ENCODE measurements at places on chromosomes 5 and 9.

GRCh38 chr5:93583768-93584595 is 960 bp downstream of the NR2F1 start:
- no peak for DNase-seq

- no peak for DNase-seq
These were observed 141.1 kb upstream of the TARS1 start for GRCh38 chr5:33299621-33300208.

DNA sequence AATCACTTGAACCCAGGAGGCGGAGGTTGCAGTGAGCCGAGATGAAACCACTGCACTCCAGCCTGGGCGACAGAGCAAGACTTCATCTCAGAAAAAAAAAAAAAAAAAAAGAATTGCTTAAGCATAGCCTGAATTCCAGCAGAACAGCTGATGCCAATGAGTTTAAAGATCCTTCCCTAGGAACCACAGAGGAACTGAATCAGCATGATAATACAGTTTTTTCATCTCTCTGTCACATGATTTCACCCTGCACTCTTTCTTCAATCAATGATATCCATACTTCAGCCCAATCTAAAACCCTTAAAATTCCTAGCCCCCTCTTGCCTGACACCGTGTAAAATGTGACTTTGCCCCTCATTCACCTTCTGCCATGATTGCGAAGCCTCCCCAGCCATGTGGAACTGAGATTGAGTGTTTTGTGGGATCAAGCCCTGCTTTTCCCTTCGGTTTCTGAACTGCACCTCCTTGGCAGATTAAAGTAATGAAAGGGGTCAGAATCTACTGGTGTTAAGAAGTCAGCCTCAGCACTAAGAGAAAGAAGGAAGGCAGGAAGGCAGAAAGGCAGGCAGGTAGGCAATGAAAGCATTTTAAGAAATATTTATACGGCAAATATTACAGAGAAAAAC is 20.9 kb upstream of the DMXL1 start:
- no peak for DNase-seq

DNA sequence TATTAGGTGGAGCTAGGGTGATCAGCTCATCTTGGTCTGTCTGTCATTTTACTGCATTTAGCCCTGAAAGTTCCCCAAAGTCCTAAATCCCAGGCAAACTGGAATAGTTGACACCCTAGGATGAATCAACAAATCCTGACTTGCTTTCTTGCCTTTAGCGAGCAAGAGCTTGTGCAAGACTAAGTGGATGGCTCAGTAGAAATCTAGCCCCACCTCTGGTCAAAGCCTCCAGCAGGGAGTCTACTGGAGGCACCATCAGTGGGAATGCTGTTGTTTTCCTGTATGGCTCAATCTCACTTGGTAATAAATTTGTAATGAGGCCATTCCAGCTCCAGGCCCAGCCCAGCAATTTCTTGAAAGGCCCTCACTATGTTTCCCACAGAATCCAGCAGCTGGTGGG is 43.7 kb upstream of the TRPC7 start:
- no peak for DNase-seq

DNA sequence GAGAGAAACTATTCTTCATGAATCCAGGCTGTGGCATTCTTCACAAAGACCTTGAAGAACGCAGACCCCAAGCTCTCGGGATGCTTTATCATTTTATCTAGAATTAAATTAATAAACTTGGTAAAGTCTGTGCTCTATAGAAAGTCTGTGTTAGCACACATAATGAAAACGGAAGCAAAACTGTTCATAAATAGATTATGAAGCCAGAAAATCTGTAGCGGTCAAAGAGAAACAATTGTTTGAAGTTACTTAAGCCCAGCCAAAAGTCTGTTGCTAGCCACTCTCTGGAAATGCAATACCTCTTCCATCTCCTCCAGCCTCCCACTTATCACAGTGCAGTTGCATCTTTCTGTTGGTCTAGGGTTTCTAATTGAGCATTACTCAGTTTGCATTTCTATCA is 375.9 kb downstream of the KIF4B start:
- no peak for DNase-seq

GRCh38 chr9:98635374-98635773 is 73.4 kb downstream of the GABBR2 start:
- DNase-seq, result no peak

- DNase-seq, result no peak
These were observed 165.0 kb downstream of the FBXL17 start for GRCh38 chr5:108216890-108217289.

- DNase-seq, result no peak
These were observed 303.1 kb upstream of the PTGER4 start for GRCh38 chr5:40376566-40376965.

- DNase-seq, result no peak
These were observed 32.5 kb upstream of the ERBIN start for GRCh38 chr5:65893749-65894430.

GRCh38 chr5:140182803-140183367 is 7.9 kb downstream of the CYSTM1 start:
- no peak for DNase-seq

- DNase-seq, result no peak
These were observed 466 bp downstream of the SMC2 start for GRCh38 chr9:104094534-104095015.

DNA sequence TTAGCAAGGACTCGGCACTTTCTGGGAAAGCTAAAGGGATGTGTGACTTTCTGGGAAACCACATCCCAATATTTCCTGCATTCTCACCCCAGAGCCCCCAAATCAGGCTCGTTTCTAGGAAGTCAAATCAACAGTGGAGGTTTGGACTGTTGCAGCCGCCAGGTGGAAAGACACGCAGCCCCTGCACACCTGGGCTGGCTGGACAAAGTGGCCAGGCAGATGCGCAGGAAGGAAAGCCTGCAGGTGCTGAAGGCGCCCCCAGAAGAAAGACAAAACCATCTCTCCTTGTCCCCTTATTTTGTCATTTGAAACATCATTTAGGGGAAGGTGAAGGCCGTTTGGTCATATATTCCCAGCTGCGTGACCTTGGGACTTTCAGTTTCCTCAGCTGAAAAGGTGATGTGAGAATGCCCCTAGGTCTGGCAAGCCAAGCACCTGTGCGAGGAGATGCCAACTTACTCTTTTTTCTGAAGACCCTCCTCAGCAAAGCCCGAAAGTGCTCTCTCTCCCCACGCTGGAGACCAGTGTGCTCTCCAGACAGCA is 97.9 kb upstream of the CPEB4 start:
- no peak for DNase-seq

GRCh38 chr5:72921886-72922285 is 34.0 kb upstream of the FCHO2 start:
- DNase-seq, result no peak

- no peak for DNase-seq
These were observed 619.1 kb upstream of the DAB2 start for GRCh38 chr5:40043916-40044315.

- no peak for DNase-seq
These were observed 43.3 kb upstream of the SSBP2 start for GRCh38 chr5:81794226-81794625.

- DNase-seq, result no peak
These were observed 22.8 kb downstream of the URM1 start for GRCh38 chr9:128393970-128394369.

GRCh38 chr5:106094204-106094607 is 1576.5 kb downstream of the EFNA5 start:
- DNase-seq, result no peak

DNA sequence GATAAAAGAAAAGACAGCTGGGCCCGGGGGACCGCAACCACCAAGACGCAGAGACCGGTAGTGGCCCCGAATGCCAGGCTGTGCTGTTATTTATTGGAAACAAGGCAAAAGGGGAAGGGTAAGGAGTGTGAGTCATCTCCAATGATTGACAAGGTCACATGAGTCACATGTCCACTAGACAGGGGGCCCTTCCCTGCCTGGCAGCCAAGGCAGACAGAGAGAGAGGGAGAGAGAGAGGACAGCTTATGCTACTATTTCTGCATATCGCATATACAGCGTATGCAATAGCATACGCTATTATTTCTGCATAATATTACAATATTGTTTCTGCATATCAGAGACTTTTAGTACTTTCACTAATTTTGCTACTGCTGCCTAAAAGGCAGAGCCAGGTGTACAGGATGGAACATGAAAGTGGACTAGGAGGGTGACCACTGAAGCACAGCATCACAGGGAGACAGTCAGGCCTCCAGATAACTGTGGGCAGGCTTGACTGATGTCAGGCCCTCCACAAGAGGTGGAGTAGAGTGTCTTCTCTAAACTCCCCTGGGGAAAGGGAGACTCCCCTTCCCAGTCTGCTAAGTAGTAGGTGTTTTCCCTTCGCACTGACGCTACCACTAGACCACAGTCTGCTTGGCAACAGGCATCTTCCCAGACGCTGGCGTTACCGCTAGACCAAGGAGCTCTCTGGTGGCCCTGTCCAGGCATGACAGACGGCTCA is 50.3 kb downstream of the RFX3 start:
- DNase-seq, result no peak
